ENCODE measurements at places on chromosomes 13 and 19.

GRCh38 chr13:97496511-97496910 is 62.5 kb downstream of the RAP2A start:
- no peak for DNase-seq

DNA sequence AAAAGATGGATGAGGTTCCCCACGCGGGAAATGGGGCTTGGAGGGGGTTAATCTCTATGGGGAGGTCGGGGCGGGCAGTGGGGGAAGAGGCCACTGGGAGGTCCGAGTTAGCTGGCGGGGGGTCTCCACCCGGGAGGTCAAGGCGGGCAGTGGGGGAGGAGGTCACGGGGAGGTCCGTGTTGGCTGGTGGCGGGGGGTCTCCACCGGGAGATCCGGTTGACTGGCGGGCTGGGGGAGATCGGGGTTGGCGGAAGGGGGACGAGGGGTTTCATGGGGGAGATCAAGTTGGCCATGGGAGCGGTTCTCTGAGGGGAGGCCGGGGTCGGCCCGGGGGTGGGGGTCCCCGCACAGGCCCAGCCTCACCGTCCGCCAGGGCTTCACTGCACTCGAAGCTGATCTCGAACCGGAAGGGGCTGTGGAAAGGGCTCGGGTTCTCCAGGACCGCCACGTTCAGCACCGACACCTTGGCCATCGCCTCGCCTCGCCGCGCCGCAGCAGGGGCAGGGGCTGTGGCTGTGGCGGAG is 342 bp downstream of the ASF1B start:
- no peak for DNase-seq

- DNase-seq = no peak
Measured at GRCh38 chr19:4707956-4708650, 15.5 kb downstream of the DPP9 start.

DNA sequence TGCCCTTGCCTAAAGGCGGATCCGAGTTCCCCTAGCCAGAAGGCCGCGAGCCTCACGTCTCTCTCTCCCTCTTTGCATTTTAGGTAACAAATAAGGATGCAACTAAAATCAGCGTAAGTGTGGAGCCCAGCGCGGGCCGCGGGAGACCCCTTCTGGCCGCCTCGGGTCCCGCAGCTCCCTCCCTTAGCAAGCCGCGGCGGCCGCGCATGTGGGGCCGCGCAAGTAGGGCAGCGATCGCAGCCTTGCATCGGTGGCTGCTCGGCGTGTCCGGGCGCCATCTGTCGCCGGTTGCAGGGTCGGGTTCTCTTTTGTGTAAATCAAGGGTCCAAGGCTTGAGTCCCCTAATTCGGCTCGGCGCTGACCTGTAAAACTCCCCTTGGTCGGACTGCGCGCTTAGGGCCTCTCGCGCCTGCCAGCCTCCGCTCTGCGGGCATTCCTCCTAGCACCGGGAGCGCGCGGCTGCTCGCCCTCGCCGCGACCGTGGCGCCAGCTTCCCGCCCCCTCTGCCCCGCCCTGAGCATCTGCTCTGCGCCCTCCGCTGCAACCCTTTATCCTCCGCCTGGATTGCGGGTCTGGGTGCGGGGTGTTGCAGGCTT is 2.7 kb downstream of the VSTM2B start:
- DNase-seq = peak; percentile 64

DNA sequence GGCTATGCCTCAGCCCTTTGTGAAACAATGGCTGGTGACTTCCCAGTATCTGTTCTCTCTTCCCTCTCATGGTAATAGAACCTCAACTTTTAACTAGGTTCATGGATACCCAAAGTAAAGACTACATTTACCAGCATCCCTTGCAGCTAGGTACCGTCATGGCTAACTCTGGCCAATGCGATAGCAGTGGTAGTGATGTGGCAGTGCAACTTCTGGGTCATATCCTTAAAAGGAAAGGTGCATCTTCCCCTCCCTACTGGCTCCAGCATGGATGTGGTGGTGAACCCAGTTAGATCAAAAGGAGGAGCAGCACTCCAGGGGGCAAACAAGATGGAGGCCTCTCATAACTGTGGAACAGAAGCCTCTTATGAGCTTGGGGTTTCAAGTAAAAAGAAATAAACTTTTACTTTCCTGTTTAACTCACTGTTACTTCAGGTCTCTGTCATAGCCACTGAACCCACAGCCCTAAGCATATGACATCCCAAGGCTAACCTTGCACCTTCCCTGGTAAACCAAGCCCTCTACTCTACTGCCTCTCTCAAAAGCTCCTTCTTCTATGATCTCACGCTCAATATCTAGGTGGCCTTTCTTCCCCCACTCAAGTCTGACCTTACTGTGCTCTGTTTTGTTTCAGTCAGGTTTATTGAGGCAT is 104.4 kb downstream of the DOCK9 start:
- DNase-seq = no peak

DNA sequence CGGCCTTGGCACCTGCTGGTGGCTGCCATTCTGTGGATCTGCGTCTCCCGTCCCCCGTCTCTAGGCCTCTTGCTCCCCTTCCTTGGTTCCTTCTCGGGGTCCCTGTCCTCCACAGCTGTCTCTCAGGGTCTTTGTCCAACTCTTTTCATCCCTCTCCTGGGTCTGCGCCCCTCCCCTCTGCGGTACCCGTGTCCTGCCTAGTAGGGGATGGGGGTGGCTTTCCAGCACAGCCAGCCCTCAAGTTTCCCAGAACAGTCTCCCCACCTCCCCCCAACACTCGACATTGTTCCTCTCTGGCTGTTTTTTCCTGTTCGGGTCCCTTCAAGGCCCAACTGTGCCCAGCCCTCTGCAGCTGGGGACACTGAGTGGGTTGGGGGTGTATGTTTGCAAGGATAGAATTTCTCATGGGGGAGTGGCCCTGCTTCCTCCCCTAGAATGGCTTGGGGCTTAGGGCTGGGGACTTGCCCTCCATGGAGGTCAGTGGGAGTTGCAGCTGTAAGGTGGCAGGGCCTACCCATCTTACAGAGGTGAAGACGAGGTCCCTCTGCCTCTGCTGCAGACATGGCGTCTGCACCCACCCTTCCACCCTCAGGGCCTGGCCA is 762 bp upstream of the ADM5 start:
- DNase-seq = no peak

DNA sequence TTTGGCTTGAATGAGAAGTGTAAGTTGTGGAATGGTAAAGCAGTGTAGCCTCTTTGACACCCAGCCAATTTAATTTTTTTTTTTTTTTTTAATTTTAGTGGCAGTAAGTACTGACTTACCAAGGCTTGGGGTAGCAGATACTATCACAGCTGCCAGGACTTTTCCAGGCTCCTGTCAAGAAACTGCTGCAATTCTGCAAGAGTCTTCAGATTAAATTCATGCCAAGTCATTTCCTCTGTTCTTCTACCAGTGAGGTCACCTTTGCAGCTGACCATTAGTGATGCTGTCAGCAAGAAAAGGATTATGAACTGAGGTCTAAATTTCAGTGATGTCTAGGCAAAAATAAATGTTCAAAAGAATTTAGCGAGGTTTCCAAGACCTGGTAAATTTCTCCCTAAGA is 91.2 kb downstream of the GGACT start:
- no peak for DNase-seq

GRCh38 chr13:98187965-98188261 is 10.8 kb upstream of the RNF113B start:
- DNase-seq = no peak

GRCh38 chr13:80334597-80335260 is 6.2 kb downstream of the SPRY2 start:
- no peak for DNase-seq

DNA sequence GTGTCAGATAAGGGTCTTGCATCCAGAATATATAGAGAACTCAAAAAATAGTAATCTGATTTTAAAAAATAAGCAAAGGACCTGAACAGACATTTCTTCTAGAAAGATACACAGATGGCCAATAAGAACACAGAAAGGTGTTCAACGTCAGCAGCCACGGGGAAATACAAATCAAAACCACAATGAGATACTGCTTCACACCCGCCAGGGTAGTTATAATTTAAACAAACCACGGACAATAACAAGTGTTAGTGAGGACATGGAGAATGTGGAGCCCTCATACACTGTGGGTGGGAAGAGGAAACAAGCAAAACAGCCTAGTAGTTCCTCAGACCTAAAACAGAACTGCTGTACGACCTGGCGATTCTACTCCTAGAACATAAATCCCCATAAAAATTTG is 26.7 kb upstream of the NAPA start:
- no peak for DNase-seq

Measured in NCI-H1417 (cell line).